ENCODE measurements at places on chromosomes 5 and 9.

- DNase-seq: no peak
These were observed 25.5 kb upstream of the STOM start for GRCh38 chr9:121395558-121395957.

- DNase-seq: no peak
These were observed 214.7 kb downstream of the MAST4 start for GRCh38 chr5:66810848-66811261.

GRCh38 chr9:133532937-133533668, 1.4 kb upstream of the ADAMTSL2 start:
- DNase-seq: peak; percentile 43

DNA sequence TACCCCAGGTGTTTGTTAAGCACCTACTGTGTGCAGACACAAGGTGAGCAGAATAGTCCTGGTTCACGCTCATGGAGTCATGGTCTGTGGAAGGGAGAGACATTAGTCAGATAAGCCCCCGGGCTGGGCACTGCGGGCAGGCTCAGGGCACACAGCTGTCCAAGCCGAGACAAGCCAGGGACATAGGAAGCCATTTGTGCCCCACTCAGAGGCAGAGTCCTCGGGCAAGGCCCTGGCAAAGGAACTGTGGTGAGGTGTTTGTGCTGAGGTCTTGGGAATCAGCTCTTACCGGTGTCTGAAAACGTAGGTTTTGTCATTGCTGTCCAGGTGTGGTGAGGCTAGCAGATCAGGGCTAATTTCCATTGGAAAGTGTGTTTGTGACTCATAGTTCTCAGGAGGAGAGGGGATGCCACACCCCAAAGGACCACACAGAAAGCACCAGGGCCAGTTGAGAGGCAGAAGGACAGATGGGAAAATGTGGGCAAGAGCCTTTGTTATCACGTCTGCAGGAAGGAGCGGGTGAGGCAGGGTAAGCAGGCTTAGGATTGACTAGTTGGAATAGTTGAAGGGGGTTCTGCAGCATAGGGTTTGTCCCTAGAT, 46.1 kb upstream of the NEURL1B start:
- DNase-seq: no peak

- no peak for DNase-seq
These were observed 241.2 kb upstream of the TNC start for GRCh38 chr9:115359017-115359780.

Data from NCI-H1092 treated with DMSO at 0.1 percent for 48 hours (cell line).